ENCODE measurements at places on chromosomes 1 and 21.

DNA sequence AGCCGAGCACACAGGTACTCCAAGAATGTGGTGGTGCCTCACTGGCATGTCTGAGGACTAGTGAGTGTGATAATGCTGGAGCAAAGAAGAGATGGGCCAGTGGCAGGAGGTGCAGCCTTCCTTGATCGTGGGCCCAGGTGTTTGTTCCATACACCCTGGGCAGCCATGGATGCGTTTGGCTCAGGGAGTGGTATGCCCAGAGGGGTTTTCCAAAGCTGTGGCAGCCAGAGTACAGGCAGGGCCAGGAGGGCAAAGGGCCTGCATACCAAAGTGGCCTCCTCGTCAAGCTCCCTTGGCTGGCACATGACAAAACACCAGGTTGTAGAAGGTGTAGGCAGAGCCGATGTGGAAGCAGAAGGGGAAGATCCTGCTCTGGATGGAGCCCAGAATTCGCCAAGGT, 19.0 kb downstream of the PARS2 start:
- no peak for DNase-seq

DNA sequence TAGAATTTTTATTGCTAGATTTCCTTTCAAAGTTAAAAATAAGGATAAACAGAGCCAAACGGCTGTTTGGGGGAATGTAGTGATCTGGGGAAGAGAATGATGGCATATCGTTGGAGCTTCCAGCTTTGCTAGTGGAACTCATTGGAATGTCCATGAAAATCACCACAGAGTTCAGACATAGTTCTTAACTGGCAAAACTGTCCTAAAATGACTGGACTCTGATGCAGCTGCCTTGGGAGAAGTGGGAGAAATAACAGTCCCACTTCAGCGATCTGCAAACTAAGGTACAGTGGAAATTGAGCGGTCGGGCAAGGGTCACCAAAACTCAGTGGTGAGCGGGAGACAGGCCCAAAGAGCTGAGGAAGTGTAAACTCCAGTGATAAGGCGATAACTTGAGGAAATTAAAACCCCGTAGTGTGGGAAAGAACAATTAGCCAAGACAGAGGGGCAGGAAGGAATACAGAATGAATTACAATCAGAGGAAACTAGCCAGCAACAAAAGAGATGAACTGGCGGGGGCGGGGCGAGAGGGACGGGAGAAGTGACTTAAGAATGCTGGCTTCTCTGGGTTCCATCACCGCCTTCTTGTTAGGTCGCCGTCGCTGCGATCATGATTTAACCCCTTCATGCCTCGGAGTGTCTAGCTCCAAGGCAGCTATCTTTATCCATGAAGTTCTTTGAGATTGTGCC, 89.8 kb upstream of the ARHGAP29 start:
- peak; percentile 88 for DNase-seq

DNA sequence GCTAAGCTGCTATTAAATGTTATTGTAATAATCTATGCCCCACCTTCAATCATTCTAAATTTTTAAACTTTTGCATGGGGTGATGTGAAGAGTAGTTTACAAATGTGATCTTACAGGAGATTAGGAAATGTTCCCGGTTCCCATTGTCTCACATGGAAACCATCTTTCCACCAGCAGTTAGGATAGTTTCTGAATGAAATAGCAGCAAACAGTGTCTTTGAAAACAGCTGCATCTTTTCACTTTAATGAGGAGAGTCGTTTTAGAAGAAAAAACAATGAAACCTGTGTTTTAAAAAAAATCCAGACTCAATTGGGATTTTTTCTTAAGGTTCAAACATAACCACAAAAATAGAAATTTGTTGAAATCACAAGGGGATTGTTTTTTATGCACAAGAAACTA, 134.2 kb downstream of the TLR5 start:
- DNase-seq: no peak

DNA sequence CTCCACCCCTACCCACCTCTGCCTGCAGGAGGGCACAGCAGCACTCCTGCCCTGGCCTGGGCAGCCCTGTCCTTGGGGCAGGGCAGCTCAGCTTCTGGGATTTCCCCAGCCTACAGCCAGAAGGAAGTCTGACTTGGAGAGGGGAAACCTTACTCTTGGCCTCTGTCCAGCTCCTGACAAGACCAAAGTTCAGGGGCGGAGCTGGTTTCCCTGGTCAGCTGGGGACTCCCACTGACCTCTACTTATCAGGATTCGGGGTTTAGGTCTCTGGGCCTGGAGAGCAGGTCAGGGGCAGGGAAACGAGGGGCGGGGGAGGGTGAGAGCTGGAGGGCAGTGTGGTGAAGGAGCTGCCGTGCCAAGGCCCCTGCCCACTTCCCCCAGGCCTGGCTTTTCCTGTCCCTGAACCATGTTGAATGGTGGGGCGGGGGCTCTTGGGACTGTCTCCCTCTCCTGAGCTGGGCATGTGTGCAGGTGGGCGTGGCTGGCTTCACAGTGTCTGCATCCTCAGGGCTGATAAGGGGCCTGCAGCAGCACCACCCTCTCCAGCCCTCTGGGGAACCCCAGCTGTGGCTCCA, 16.8 kb upstream of the ETV3 start:
- DNase-seq: no peak

GRCh38 chr1:60998786-60999185, 83.6 kb upstream of the NFIA start:
- no peak for DNase-seq

GRCh38 chr1:50631161-50631560, 207.9 kb upstream of the DMRTA2 start:
- no peak for DNase-seq

- DNase-seq: no peak
Measured at GRCh38 chr1:65056866-65057265, 90.5 kb upstream of the JAK1 start.

- no peak for DNase-seq
Measured at GRCh38 chr1:19980314-19980713, 896 bp upstream of the PLA2G2A start.

DNA sequence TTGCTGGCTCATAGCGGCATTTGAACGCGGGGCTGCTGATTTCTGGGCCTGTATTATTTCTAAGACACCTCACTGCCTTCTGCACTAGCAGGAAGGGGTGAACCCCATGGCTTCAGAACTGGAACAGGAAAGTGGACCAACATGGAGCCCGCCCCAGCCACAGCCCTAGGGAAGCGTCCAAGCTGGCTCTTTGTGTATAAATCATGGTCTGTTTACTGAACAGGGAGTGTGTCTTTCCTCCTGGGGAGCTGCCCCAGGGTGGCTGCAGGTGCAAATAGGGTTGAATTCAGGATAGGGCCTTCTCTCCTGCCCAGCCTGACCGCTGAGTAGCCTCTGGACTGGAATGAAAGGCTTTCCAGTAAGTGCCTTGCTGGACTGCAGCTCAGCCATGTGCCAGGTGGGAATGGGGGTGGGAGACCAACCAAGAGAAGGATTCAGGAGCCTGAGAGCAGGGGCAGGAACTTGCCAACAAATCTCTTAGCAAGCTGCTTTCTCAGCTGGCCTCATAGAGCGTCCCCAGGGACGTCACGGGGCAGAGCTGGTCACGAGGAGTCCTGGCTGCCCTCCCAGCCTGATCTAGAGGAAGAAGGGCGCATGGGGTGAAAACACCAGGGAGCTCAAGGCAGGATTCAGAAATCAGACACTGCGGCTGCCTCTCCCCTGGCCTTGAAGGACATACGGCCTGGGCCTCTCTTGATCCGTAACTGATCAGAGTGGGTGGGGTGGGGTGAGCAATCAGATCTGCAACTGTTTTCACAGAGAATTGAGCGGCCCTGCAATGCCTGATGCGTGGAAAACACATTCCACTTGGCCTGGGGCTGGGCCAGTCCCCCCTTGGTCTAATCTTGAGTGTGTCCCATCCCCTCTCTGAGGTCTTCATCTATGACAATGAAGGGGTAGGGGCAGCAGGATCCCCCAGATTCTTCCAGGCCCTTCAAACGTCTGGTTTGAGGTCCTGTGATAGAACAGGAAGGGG, 56.5 kb upstream of the SELENON start:
- DNase-seq: no peak

- no peak for DNase-seq
Measured at GRCh38 chr1:116807394-116808199, 53.4 kb downstream of the CD2 start.

GRCh38 chr1:143720087-143721023, 251.4 kb downstream of the FAM72C start:
- no peak for DNase-seq

- no peak for DNase-seq
Measured at GRCh38 chr1:111882559-111882958, 106.9 kb downstream of the KCND3 start.

GRCh38 chr1:11158720-11159321, 30.3 kb upstream of the ANGPTL7 start:
- DNase-seq: no peak

GRCh38 chr1:9874959-9875635, 35.0 kb downstream of the CTNNBIP1 start:
- DNase-seq: peak; percentile 87

DNA sequence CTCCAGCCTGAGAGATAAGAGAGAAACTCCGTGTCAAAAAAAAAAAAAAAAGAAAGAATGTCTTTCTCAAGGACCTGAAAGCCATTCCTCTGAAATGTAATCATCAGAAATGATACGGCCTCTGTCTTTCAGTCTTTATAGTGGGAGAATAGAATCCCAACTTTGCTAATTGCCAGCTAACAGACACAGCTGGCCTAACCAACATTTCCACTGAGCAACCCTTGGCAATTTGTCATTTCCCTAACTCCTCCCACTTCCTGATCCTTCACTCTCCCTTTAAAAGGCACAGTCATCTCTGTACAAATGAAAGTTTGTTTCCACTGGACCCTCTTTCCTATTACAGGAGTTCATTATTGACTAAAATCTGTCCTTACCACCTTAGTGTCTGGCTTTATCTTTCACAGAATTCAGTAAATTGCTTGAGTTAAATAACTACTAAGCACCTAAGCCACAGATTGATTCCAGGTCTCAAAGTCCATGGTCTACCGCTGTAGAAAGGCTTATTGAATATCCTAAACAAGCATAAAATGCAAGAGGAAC, 4.3 kb upstream of the CBR1 start:
- no peak for DNase-seq

- no peak for DNase-seq
Measured at GRCh38 chr21:43954896-43955295, 57.2 kb upstream of the TRAPPC10 start.

DNA sequence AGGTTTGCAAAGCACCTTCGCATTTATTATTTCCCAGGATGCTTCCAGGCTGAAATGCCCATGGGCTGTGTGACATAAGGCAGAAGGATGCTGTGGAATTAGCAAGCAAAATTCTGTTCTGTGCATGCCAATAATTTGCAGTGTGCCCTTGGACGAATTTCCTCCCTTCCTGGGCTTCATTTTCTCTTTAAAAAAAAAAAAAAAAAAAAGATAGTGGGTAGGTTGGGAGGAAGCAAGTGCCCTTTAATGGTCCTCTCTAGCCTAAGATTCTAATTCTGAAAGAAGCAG, 2.5 kb upstream of the ID3 start:
- no peak for DNase-seq

GRCh38 chr1:172473302-172473701, 29.4 kb upstream of the PIGC start:
- no peak for DNase-seq

GRCh38 chr1:32525053-32525452, 14.2 kb upstream of the ZBTB8A start:
- DNase-seq: no peak

- DNase-seq: no peak
Measured at GRCh38 chr1:9278585-9279153, 14.0 kb upstream of the SPSB1 start.

DNA sequence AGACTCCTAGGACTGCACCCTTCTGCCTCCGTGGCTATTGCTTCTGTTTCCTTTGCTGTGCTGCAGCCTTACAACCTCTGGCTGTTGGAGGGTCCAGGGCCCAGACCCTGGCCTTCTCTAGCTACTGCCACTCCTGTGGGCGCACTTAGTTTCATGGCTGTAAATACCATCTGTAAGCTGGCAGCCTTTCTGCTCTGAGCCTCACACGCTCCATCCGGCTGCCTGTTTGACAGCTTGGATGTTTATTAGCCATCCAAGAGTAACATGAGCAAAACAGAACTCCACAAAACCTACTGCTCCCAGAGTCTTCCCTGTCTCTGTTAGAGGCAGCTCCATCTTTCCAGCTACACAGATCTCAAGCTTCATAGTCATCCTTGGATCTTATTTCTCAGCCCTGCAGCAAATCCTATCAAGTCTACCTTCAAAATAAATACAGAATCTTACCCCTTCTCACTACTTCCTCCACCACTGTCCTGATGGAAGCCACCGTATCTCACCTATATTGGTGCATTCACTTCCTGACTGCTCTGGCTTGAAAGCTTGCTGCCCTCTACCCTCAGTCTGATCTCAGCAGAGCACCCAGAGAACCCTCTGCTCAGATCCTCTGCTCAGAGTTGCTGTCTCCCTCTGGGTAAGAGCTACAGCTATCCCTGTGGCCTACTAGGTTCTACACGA, 19.1 kb downstream of the SLC25A33 start:
- DNase-seq: no peak
